Activated naive CD4-positive, alpha-beta T cell treated with anti-CD3 and anti-CD28 coated beads for 36 hours (primary cell): ENCODE measurements at places on chromosomes 13 and 19. TPM values are rescaled to one million over a fixed set of nuclear protein-coding genes. Genes with fewer than 3 reads are reported as not detected.

The LPAR6 gene
- 6.1 TPM for total RNA-seq

The ARHGEF1 gene
- total RNA-seq, result 246 TPM

GRCh38 chr13:88761145-88761544, 1090.0 kb downstream of the SLITRK5 start:
- no peaks in the 10 kb centered on the region for H3K27me3 ChIP-seq
- H3K27ac ChIP-seq, result no peak overlapping the region
- H3K4me1 ChIP-seq, result no peaks in the 10 kb centered on the region
- no peaks in the 10 kb centered on the region for H3K36me3 ChIP-seq
- H3K4me3 ChIP-seq, result no peak overlapping the region

- H3K4me3 ChIP-seq, result no peak overlapping the region
- no peak overlapping the region for H3K27ac ChIP-seq
- H3K36me3 ChIP-seq, result no peaks in the 10 kb centered on the region
- DNase-seq, result peak; percentile 75
- peaks cover 8% of the 10 kb centered on the region for H3K4me1 ChIP-seq
Measured at GRCh38 chr13:93794197-93794885, 567.7 kb downstream of the GPC6 start.

The IGSF23 gene
- not detected for total RNA-seq

DNA sequence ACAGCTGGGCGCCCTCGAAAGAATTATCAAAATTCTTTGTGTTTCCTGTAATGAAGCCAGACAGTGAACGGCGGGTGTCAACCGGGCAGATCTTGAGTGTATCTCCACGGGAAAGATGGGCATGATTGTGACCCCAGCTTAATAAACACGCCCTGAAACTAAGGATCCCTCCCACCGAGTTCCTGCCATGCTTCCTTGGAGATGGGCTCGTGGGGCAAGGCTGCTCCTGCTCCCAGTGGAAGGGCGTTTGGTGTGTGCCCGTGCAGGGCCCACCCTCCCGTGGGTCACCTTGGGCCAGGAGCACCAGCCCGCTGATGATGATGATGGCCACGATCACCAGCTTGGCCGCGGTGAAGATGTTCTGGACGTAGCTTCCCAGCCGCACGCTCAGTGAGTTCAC, 7.4 kb downstream of the SLC7A9 start:
- H3K4me1 ChIP-seq, result no peaks in the 10 kb centered on the region
- H3K4me3 ChIP-seq, result no peak overlapping the region
- DNase-seq, result no peak
- no peaks in the 10 kb centered on the region for H3K27me3 ChIP-seq

- H3K27me3 ChIP-seq, result no peaks in the 10 kb centered on the region
- peaks cover 47% of the 10 kb centered on the region for H3K4me1 ChIP-seq
- DNase-seq, result peak; percentile 95
- H3K36me3 ChIP-seq, result peaks cover 53% of the 10 kb centered on the region
- peak overlapping the region; percentile 99 for H3K27ac ChIP-seq
Measured at GRCh38 chr19:13839130-13839937, 37.6 kb upstream of the NANOS3 start.

DNA sequence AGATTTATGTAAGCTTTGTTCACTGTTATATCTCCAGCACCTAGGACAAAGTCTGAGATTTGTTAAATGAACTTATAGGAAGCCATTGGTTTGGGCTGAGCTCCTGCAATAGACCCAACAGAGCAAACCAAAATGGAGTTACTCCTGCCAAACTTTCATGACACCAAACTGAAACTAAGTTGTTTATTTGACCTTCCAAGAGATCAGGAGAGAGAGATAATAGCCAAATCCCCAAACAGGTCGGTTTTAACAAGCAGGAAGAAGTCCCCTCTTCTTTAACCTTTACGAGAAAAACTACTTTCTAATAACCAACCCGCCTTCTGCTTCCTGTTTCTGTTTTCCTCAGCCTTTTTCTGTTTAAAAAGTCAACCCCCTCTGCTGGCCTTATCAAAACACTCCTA, 54.9 kb upstream of the ATP12A start:
- no peaks in the 10 kb centered on the region for H3K36me3 ChIP-seq
- no peak for DNase-seq
- H3K4me1 ChIP-seq, result peaks cover 30% of the 10 kb centered on the region
- H3K27me3 ChIP-seq, result no peaks in the 10 kb centered on the region
- H3K4me3 ChIP-seq, result no peak overlapping the region

The PSPN gene
- total RNA-seq, result 2.5 TPM

- no peak for DNase-seq
- no peaks in the 10 kb centered on the region for H3K4me1 ChIP-seq
- peaks cover 14% of the 10 kb centered on the region for H3K27me3 ChIP-seq
- no peaks in the 10 kb centered on the region for H3K36me3 ChIP-seq
- no peak overlapping the region for H3K4me3 ChIP-seq
- no peak overlapping the region for H3K27ac ChIP-seq
Measured at GRCh38 chr13:26658448-26659385, 101.2 kb downstream of the WASF3 start.

The SLC46A3 gene
- total RNA-seq, result 3.2 TPM

DNA sequence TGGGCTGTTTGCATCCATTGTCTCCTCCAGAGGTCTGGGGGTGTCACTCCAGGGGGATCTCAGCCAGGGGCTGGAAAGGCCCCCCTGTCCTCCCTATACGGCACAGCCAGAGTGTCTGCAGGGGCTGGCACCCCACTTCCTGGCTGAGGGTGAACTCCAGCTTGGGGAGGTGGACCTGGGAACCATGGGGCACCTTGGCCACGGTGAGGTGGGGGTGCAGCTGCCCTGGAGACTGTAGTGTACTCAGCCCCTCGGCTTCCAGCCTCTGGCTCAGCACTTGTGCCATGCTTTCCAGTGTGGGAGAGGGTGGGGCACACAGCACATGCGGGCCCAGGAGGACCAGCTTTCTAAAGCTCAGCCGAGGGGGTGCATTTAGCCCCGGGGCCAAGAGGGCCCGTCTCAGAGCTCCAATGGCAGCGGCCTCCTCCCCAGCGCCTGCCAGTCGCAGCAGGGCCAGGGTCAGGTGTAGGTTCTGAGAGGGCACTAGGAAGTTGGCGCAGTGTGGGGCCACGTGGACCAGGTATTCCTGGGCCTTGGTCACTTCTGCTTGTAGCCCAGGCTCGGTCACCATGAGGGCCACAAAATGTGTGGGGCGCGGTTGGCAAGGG, 1.4 kb downstream of the LENG9 start:
- no peak for DNase-seq
- H3K36me3 ChIP-seq, result peaks cover 26% of the 10 kb centered on the region
- peak overlapping the region; percentile 74 for H3K4me3 ChIP-seq
- H3K27me3 ChIP-seq, result peaks cover 11% of the 10 kb centered on the region

GRCh38 chr19:49499030-49499670, 2.9 kb downstream of the RPS11 start:
- H3K4me1 ChIP-seq, result peaks cover 52% of the 10 kb centered on the region
- H3K4me3 ChIP-seq, result peak overlapping the region; percentile 87
- no peaks in the 10 kb centered on the region for H3K27me3 ChIP-seq

The SMIM44 gene
- total RNA-seq, result not detected

GRCh38 chr19:55341595-55342531, 2.2 kb downstream of the KMT5C start:
- peak overlapping the region; percentile 27 for H3K27ac ChIP-seq
- peaks cover 12% of the 10 kb centered on the region for H3K36me3 ChIP-seq
- H3K4me3 ChIP-seq, result peak overlapping the region; percentile 90
- DNase-seq, result no peak
- H3K4me1 ChIP-seq, result peaks cover 12% of the 10 kb centered on the region
- no peaks in the 10 kb centered on the region for H3K27me3 ChIP-seq

The EFNB2 gene
- 0.07 TPM for total RNA-seq

DNA sequence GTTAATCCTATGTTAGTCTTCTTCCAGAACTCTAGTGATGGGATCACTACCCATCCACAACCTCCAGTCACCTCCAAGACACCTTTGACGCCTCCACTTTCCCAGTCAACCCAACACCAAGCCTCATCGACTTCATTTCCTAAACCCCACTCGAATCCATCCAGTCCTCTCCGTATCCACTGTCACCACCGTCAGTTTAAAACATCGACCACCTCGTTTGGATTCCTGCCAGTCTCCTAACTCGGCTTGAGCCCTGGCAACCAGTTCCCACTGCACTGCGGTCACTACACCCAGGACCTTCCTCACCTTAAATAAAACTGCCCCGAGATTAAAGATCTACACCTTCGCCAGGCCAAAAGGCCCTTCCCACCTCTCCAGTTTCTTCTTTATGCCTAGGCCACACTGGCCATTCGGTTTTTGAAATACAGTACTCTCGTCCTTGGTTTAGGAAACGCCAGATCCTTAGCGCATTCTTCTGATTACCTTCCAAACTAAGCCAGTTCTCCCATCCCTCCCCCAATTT, 1.2 kb downstream of the MTIF3 start:
- peaks cover 12% of the 10 kb centered on the region for H3K36me3 ChIP-seq
- H3K4me1 ChIP-seq, result peaks cover 50% of the 10 kb centered on the region
- no peak for DNase-seq
- no peaks in the 10 kb centered on the region for H3K27me3 ChIP-seq

The IGFL3 gene
- not detected for total RNA-seq

The IGLON5 gene
- total RNA-seq, result not detected

DNA sequence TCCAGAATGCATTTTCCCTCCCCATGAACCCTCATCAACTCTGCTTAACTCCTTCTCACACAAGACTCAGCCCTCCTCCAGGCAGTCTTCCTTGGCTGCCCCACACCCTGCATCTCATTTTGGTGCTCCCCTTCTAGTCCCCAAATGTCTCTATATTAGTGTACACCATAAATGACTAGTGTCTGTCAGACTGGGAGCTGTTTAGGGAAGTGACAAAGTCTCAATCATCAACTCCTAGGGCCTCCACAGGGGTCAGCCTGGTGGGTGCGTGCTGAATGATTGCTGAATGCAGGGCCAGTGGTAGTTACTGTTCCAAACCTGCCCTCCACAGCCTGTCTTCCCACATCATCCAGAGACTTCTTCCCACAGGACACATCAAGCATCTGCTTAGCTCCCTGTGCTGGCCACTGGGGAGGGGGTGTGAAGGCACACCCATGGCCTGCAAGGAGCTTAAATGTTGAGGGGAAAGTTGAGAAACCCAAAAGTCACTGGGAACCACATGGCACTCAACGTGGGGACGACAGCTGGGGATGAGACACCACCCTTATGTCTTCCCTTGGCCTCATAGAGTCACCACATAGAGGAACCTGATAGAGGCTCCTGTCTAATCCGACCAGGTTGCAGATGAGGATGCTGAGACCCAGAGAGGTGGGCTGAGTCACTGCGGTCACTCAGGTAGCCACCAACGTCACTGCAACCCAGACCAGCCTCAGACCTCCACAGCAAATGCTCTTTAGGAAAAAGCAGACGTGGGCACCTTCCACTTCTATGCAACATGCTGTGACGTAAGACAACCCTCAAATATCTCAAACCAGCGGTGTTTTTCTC, 79.3 kb upstream of the TM9SF2 start:
- peak; percentile 69 for DNase-seq
- H3K27ac ChIP-seq, result peak overlapping the region; percentile 80
- H3K36me3 ChIP-seq, result no peaks in the 10 kb centered on the region
- peak overlapping the region; percentile 41 for H3K4me3 ChIP-seq

GRCh38 chr13:30866677-30867076, 39.4 kb upstream of the MEDAG start:
- no peak overlapping the region for H3K27ac ChIP-seq
- H3K36me3 ChIP-seq, result no peaks in the 10 kb centered on the region
- H3K4me3 ChIP-seq, result no peak overlapping the region

- H3K36me3 ChIP-seq, result peaks cover 7% of the 10 kb centered on the region
- peak overlapping the region; percentile 3 for H3K4me3 ChIP-seq
- H3K27me3 ChIP-seq, result no peaks in the 10 kb centered on the region
- DNase-seq, result no peak
Measured at GRCh38 chr19:42421591-42422031, 5.6 kb downstream of the LIPE start.

The SHC2 gene
- not detected for total RNA-seq

The MAST3 gene
- total RNA-seq, result 12.8 TPM

DNA sequence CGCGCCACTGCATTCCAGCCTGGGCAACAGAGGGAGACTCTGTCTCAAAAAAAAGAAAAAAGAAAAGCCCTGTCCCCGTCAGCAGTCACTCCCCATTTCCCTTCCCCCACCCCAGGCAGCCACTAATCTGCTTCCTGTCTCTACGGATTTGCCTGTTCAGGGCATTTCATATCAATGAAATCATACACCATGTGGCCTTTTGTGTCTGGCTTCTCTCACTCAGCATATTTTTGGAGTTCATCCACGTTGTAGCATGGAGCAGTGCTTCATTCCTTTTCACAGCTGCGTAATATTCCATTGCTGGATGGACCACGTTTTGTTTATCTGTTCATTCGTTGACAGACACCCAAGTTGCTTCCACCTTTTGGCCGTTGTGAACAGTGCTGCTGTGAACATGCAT, 36.1 kb upstream of the KLF2 start:
- H3K4me3 ChIP-seq, result no peak overlapping the region
- peak; percentile 35 for DNase-seq
- H3K36me3 ChIP-seq, result no peaks in the 10 kb centered on the region
- H3K27ac ChIP-seq, result no peak overlapping the region
- peaks cover 7% of the 10 kb centered on the region for H3K27me3 ChIP-seq

- no peak overlapping the region for H3K4me3 ChIP-seq
- DNase-seq, result no peak
- no peak overlapping the region for H3K27ac ChIP-seq
Measured at GRCh38 chr19:38148337-38148736, 75.7 kb downstream of the DPF1 start.

The NUP62 gene
- 89.2 TPM for total RNA-seq

The KLF12 gene
- 19.4 TPM for total RNA-seq

DNA sequence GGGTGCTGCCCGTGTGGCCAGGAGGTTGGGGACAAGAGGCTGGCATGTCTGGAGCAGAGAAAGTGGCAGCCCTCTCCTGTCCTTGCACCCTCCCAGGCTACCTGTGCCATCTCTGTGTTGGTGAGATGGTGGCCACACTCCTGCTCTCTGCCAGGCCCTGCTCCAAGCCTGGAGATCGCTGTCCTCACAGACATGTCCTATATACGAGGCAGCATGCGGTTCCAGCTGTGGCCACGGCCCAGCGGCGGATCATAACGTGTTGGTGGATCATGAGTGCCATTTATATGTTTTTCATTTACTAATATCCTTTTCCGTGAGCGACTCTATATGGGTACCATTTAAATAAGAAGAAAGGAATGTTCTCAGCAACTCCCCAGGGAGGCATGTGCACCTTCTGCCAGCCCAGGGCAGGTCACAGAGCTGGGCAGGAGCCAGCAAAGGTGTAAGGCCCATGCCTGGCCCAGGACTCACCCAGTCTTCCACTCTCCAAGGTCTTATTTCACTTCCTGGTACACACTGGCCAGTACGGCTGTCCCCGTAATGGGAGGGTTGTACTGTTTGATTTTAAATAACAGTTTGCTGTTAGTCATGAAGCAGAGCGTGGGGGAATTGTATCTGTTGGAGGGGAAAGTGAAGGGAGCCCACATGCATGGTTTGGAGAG, 47.2 kb upstream of the LDLR start:
- H3K4me1 ChIP-seq, result peaks cover 3% of the 10 kb centered on the region
- DNase-seq, result no peak
- no peaks in the 10 kb centered on the region for H3K27me3 ChIP-seq
- H3K27ac ChIP-seq, result no peak overlapping the region
- H3K36me3 ChIP-seq, result peaks cover 25% of the 10 kb centered on the region

- H3K4me3 ChIP-seq, result no peak overlapping the region
- no peaks in the 10 kb centered on the region for H3K27me3 ChIP-seq
- no peaks in the 10 kb centered on the region for H3K4me1 ChIP-seq
- DNase-seq, result no peak
- H3K27ac ChIP-seq, result no peak overlapping the region
Measured at GRCh38 chr13:37294472-37294871, 189.0 kb upstream of the CSNK1A1L start.

- H3K27me3 ChIP-seq, result no peaks in the 10 kb centered on the region
- peak overlapping the region; percentile 65 for H3K27ac ChIP-seq
- peaks cover 19% of the 10 kb centered on the region for H3K36me3 ChIP-seq
- peaks cover 46% of the 10 kb centered on the region for H3K4me1 ChIP-seq
- DNase-seq, result no peak
- no peak overlapping the region for H3K4me3 ChIP-seq
Measured at GRCh38 chr19:44745341-44745831, 3.1 kb upstream of the BCL3 start.

The SYNGR4 gene
- total RNA-seq, result 0.50 TPM

GRCh38 chr19:4443188-4443587, 14.4 kb downstream of the UBXN6 start:
- DNase-seq, result no peak
- peaks cover 12% of the 10 kb centered on the region for H3K36me3 ChIP-seq
- no peaks in the 10 kb centered on the region for H3K27me3 ChIP-seq
